ENCODE measurements at places on chromosomes 11 and 22. TPM values are rescaled to one million over a fixed set of nuclear protein-coding genes. Genes with fewer than 3 reads are reported as not detected.

SMIM35 gene
- polyA plus RNA-seq = not detected

F2 gene
- polyA plus RNA-seq = not detected

PACSIN3 gene
- 24.4 TPM for polyA plus RNA-seq

GRIA4 gene
- polyA plus RNA-seq = not detected

SLCO2B1 gene
- 0.18 TPM for polyA plus RNA-seq

C22orf31 gene
- polyA plus RNA-seq = not detected

CABP4 gene
- polyA plus RNA-seq = not detected

KCNK7 gene
- polyA plus RNA-seq = 0.34 TPM

HTR3B gene
- polyA plus RNA-seq = not detected

MMP27 gene
- not detected for polyA plus RNA-seq
